Glutamatergic neuron (in vitro differentiated cells): ENCODE measurements at places on chromosomes 2 and 18.

DNA sequence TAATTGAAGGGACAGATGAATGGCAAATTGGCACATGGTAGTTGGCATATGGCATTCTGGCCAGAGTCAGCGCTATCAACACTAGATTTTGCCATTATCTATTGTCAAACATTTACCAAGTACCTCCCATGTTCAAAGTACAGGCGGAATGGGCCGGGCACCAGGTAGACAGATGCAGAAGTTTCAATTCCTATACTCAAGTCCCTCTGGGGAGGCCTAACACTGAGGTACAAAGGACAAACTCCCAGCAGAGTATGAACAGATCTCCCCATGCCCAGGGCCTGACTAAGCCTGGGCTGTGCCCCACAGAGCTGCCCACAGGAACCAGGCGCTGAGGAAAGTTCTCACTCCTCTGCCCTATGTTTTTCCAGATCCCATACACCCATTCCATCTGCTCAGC lies 257.5 kb upstream of the KLHL29 start:
- no peak for DNase-seq

DNA sequence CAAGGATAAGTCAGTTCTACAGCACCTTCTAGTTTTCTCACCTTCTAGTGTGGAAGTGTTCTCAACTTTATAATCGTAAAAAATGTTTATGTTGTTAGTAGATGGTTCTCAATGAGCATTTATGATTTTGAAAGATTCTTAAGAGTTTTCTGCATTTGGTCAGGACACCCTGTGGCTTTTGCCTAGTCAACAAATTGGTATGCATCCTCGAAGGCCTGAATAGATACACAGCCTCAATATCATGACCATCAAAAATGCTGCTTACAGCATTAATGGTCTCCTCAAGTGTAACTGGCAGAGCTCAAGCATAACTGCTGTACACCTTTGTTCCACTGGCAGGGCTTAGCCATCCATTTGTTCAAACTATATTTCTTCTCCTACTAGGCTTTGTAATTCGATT lies 96.7 kb downstream of the CRACDL start:
- DNase-seq: no peak

DNA sequence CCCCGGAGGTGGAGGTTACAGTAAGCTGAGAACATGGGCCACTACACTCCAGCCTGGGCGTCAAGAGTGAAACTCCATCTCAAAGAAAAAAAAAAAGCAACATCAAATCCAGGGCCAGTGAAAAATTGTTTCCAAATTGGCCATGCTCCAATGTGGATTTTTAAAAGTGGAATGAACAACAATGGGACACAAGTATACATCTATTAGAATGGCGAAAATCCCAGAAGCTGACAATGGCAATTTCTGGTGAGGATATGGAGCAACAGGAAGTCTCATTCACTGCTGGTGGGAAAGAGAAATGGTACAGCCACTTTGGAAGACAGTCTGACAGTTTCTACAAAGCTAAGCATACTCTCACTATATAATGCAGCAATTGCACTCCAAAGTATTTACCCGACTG lies 161.4 kb downstream of the UXS1 start:
- no peak for DNase-seq

DNA sequence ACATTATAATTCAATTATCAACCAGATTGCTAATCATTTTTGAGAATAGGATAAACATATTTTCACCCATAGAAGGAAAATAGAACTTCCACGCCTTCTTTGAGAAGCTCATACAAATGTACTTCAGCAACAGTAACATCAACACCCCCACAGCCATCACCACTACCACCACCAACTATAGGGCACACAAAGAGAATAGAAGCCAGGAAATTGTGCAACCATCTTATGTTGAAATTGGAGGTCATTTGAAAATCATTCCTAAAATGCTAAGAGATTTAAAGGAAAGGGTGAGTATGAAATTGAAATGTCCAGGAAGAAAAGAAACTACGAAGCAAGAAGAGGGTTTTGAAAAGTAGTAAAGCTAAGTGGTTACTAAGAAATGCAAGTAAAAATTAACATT lies 563.4 kb downstream of the ZNF804A start:
- DNase-seq: no peak

- DNase-seq: no peak
These were observed 28.4 kb upstream of the SLC3A1 start for GRCh38 chr2:44246840-44247369.

- no peak for DNase-seq
These were observed 138.4 kb downstream of the LAMA3 start for GRCh38 chr18:23827681-23828080.

DNA sequence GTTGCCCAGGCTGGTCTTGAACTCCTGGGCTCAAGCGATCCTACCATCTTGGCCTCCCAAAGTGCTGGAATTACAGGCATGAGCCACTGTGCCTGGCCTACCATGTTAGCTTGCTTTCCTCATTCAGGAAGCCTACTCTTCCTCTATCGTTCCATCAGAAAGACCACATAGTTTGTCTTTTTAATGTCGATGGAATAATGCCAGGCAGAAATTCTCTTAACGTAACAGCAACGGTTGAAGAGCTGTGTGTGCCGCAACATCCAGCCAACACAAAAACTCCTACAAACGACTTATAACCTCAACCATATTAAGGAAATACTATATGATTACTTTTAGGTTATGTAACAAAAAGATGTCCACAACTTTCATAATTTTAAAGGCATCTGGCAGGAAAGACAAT lies 10.5 kb downstream of the ITGB1BP1 start:
- DNase-seq: no peak

DNA sequence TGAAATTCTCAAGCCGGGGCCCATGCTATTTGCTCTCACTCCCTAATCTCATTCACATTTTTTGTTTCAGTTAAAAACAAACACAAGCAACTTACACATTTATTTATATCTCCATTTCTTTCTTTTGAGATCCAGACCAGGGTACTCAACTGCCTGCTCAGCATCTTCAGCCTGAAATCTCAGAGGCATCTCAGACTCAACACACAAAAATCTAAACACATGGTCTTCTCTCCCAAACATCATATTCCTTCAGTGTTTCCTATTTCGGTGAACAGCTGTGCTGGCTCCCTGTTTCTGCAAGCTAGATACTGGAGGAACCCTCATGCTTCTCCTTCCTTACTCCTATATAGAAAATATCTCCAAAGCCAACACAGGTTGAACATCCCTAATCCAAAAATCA lies 11.3 kb upstream of the RTTN start:
- DNase-seq: no peak

- peak; percentile 42 for DNase-seq
These were observed 33.3 kb upstream of the E2F6 start for GRCh38 chr2:11499081-11499743.

DNA sequence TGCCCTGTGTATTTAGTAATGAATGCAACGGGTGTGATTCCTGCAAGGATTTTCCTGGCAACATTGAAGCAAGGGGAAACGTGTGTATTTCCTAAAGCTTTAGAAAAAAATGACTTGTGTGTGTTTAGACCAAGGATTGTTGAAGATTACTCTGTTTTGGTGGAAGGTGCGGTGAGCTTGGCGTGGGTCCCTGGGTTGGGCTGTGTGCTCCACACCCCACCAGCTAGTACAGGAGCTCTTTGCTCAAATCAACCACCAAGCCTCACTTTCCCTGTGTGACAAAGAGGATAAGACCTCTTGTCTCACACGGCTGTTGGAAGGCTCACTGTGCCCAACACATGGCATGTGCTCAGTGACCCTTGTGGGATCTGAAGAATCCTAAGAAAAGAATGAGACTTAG lies 21.4 kb upstream of the GREB1 start:
- no peak for DNase-seq

- no peak for DNase-seq
These were observed 93.3 kb upstream of the PPP1CB start for GRCh38 chr2:28658369-28658768.

DNA sequence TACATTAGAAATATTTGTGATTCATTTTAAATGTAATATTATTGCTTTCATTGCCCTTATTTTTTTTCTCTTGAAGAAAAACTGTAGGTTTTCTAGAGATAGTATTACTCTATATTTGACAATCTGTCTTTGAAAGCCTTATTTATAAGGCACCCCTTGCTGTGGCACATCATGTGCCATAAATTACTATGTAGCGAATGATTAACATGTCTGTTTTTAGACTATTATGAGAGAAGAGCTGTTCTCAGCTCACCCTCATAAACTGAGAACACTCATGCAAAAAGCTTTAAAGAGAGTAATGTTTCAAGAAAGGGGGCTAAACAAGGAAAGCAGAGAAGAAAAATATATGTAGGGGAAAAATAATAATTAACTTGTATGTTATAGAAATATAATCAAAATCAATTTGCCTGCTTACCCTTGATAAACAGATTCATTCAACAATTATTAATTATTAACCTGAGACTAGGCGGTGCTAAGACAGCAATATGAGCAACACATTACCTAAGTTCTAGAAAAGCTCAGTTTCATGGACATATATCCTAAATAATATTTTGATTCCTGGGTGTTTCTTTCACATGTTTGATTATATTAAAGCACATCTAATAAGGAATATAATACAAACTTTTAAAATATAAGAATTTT lies 69.0 kb downstream of the RAB3GAP1 start:
- DNase-seq: no peak

- DNase-seq: no peak
These were observed 232.7 kb downstream of the TTC32 start for GRCh38 chr2:19669126-19669525.

DNA sequence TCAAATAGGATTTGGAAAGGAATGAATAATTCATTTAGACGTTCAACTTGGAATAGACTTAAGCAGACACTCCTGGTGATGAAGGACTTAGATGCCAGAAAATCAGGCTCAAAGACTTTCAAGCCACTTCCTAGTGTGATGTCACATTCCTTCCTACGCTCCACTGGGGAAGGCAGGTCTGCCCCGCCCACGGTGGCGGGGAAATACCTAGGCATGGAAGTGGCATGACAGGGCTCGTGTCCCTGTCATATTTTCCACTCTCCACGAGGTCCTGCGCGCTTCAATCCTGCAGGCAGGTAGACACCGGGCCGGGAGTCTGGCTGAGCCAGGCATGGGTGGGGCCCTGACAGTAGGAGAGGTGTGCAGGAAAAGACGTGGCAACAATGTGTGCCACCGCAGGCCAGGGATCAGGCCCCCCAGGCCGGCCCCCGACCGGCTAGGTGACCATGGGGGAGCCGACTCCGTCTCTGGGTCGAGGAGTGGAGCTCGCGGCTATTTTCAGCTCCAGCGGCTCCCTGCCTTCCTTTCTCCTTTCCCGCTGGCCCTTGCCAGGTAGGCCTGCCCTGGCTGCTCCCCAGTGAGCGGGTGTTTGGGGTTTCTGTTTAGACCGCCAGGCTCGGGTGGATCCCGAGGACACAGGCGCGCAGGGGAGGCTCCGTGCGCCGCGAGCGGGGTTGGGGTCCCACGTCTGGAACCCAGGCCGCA lies at the start of gene IL1RL2:
TSS of gene IL1RL2 (plus strand) at position 233 of the 705 bp plus-strand sequence. CDS start 845 bp downstream, outside the sequence.
- DNase-seq: no peak

GRCh38 chr2:175475130-175475529 lies 293.6 kb upstream of the ATP5MC3 start:
- no peak for DNase-seq

GRCh38 chr2:236653863-236654262 lies 84.2 kb downstream of the ACKR3 start:
- DNase-seq: no peak

GRCh38 chr2:75113231-75113869 lies 86.0 kb downstream of the TACR1 start:
- DNase-seq: no peak

- DNase-seq: no peak
These were observed 6.0 kb downstream of the RSAD2 start for GRCh38 chr2:6883448-6884122.
